HCT116 (cell line): ENCODE measurements at places on chromosomes 3 and 15. TPM values are rescaled to one million over a fixed set of nuclear protein-coding genes. Genes with fewer than 3 reads are reported as not detected.

The FEZF2 gene
- total RNA-seq = not detected

The RTP1 gene
- total RNA-seq = not detected

The CDHR4 gene
- total RNA-seq = not detected

The SLC30A4 gene
- total RNA-seq = 2.7 TPM

The ALPK3 gene
- 2.0 TPM for total RNA-seq

The CD200R1L gene
- not detected for total RNA-seq

The EFHB gene
- total RNA-seq = 0.30 TPM

The FSIP1 gene
- total RNA-seq = 0.42 TPM

The RTP4 gene
- not detected for total RNA-seq

The GABRB3 gene
- 0.52 TPM for total RNA-seq

The PHLDB2 gene
- total RNA-seq = 143 TPM

The PPP1R14D gene
- total RNA-seq = not detected

The BFSP2 gene
- not detected for total RNA-seq

The SLCO2A1 gene
- 0.52 TPM for total RNA-seq

The RAD51 gene
- 20.9 TPM for total RNA-seq

The PRR23E gene
- not detected for total RNA-seq

The DLEC1 gene
- total RNA-seq = 0.61 TPM

The CLPX gene
- total RNA-seq = 64.1 TPM

The GPR149 gene
- not detected for total RNA-seq

The RUBCN gene
- 21.4 TPM for total RNA-seq

The LRRC49 gene
- 7.4 TPM for total RNA-seq

The IL12A gene
- total RNA-seq = 2.8 TPM

The SLC4A7 gene
- total RNA-seq = 37.6 TPM

The AMT gene
- 4.8 TPM for total RNA-seq

The PAK6 gene
- total RNA-seq = 19.9 TPM

The LRRC15 gene
- not detected for total RNA-seq

The EFCAB12 gene
- total RNA-seq = 0.42 TPM

The NFKBIZ gene
- 12.2 TPM for total RNA-seq

The DAPK2 gene
- 4.8 TPM for total RNA-seq

The VEPH1 gene
- total RNA-seq = 4.9 TPM

The RAB6B gene
- 14.1 TPM for total RNA-seq

The MEGF11 gene
- total RNA-seq = 2.3 TPM
